D721Med (cell line): ENCODE measurements at places on chromosomes 1 and 21.

GRCh38 chr1:20445956-20446355, 40.1 kb downstream of the CAMK2N1 start:
- no peak for DNase-seq

DNA sequence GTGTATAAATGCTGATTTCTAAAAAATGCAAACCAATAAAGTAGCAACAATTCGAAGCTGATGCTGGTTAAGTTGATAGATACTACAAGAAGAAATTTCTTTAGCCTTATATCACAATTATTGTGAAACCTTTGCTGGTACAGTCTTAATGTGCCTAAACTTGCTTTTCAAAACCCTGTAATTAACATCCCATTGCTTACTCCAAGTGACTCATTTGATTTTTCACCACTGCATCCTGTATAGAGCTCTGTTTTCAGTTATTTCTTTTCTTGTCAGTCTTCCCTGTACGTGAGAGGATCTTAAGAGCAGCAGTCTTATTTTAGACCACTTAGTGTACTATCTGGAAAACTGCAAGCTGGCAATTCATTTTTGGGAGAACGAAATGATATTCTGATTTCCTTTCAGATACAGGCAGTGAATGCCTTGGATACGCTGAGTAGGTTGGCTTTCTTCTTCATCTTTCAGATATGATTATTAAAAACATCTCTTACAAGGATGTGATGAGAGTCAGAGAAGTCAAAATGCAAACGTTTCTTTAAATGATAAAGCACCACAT, 210.3 kb downstream of the KCTD3 start:
- no peak for DNase-seq

- no peak for DNase-seq
These were observed 15.0 kb upstream of the SARS1 start for GRCh38 chr1:109198745-109199144.

- no peak for DNase-seq
These were observed 139.2 kb downstream of the HLX start for GRCh38 chr1:221018414-221018813.

DNA sequence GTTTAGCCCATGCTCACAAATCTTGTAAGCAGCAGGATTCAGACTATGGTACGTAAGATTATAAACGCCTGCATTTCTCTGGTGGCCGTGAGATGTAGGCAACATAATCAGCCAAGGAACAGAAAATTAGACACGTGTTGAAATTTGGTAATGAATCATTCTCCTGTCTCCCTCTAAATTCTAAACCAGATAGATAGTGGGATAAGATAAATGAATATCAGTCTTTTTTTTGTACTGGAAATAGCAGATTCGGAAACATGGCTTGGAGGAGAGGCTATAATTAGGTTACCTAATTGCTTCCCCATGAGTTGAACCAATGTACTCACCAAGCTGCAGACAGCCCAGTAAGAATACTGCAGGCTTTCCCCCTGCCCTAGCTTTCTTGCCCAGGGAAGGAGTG, 172.3 kb downstream of the TGFB2 start:
- DNase-seq, result no peak

- DNase-seq, result no peak
These were observed 42.6 kb downstream of the AHDC1 start for GRCh38 chr1:27561124-27561899.

DNA sequence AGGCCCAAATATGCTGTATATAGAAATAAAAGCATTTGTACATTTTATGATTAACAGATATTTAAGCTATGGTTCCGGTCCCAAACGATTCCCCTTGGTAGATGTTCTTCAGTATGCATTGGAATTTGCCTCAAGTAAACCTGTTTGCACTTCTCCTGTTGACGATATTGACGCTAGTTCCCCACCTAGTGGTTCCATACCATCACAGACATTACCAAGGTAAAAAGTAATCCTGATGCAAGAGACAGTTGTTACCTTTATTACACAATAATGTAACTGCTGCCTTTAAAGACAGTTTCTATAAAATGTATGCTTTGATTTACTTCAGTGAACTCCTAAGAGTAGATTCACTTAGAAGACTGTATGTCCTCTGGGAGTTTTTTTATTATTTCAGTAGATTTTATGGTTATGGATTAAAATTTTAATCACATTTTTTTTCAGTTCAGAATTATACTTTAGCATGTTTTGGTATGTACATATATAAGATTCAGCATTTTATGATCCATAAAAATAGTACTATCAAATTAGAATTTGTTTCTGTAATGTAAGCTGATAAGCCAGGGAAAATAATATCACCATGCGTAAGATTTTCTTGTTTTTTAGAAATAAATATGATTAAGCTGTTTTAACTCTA, 96.5 kb downstream of the USP25 start:
- DNase-seq, result no peak

- no peak for DNase-seq
These were observed 63.8 kb downstream of the RYR2 start for GRCh38 chr1:237105826-237106225.

- DNase-seq, result no peak
These were observed 130.6 kb downstream of the EDEM3 start for GRCh38 chr1:184624051-184624450.

DNA sequence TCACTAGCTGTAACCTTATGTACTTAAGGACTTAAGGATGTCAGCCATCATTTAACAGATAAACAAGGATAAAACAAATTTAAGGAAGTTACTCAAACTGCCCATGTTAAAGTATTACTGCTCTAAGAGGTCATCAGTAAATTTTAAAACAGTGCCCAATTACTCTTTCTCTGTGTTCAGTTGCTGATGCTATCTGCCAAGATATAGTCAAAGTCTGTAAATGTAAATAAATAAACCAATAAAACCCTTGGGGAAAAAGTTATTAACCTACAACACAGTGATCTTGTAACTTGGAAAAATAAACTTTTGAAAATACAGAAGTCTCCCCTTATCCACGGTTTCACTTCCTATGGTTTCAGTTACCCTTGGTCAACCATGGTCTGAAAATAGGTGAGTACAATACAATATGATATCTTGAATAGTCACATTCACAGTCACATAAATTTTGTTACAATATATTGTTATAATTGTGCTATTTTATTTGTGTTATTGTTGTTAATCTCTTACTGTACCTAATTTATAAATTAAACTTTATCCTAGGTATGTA, 501.8 kb downstream of the LMO4 start:
- no peak for DNase-seq

- no peak for DNase-seq
These were observed 4.1 kb downstream of the NUAK2 start for GRCh38 chr1:205317311-205317917.

DNA sequence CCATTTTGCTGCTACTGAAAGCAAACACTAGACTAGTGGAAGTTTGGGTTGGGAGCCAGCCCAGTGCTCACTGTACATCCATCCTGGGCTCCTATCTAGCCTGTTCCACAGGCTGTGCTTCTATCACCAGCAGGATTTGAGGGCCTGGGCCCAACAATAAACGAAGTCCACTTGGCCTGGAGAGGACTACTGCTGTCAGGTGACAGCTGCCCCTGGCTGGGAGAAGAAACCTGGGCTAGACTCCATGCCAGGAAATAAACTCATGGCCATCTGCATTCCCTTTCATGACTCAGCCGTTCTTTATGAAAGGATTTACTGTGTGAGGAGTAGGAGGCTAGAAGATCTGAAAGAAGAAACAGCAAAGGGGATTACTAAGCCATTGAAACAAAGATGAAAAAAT, 35.5 kb downstream of the COLGALT2 start:
- no peak for DNase-seq

- no peak for DNase-seq
These were observed 73.9 kb downstream of the PATJ start for GRCh38 chr1:61816191-61816590.
